ENCODE measurements at places on chromosomes 12 and 14.

- DNase-seq = peak; percentile 77
Measured at GRCh38 chr14:105314287-105315200, at the start of gene PACS2. TSS of gene PACS2 (plus strand) at chr14:105314748. CDS start at chr14:105314919, 171 bp downstream.

GRCh38 chr12:132426349-132427173 lies 63.4 kb upstream of the FBRSL1 start:
- no peak for DNase-seq

GRCh38 chr12:46917821-46918220 lies 92.0 kb upstream of the SLC38A4 start:
- no peak for DNase-seq

- no peak for DNase-seq
Measured at GRCh38 chr14:26370115-26370514, 227.7 kb downstream of the NOVA1 start.

DNA sequence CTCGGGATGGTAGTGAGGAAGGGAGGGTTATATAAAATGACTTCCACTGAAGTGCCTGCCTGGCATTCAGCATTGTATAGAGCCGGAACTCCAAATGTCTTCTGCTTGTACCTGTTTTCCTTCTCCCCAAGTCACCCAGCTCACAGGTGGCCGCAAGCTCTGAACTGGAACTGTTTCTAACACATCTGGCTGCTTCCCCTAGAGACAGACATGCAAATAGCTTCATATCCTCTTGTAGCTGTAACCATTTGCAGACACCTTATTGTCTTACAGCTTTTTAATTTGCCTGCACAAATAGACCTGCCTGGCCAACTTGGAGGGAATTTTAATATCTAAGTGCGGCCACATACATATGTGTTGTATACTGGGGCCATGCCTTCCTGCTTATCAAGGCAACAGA lies 126.0 kb downstream of the CHST11 start:
- DNase-seq = no peak

All from activated naive CD8-positive, alpha-beta T cell treated with anti-CD3 and anti-CD28 coated beads, Interleukin-2, amount 50 U/mL, for 24 hours (primary cell).